Anterior cingulate cortex (tissue), 58 donors: ENCODE measurements at places on chromosomes 3 and 15.

- no peak for DNase-seq
Measured at GRCh38 chr3:195777975-195778374, 33.8 kb downstream of the MUC4 start.

GRCh38 chr15:64596701-64597476, 136.5 kb downstream of the ZNF609 start:
- peak; percentile 17 for DNase-seq

DNA sequence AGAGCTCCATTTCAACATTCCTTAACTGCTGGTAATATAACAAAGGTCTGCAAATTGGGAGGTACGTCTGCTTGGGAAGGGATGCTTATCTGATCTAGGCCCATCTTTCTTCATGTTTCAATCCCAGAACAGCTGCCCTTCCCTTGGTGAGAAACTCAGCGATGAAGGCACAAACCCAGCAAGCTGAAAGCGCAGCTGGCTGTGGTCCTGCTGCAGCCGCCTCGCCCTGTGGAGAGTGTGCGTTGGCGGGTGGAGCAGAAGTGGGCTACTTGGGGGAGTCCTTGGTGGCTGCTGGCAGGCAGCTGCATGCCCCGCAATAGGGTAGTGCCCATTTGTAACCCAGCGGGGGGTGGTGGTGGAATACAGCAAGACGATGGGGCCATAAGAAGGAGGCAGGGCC, 160.6 kb upstream of the WNT5A start:
- DNase-seq: no peak

DNA sequence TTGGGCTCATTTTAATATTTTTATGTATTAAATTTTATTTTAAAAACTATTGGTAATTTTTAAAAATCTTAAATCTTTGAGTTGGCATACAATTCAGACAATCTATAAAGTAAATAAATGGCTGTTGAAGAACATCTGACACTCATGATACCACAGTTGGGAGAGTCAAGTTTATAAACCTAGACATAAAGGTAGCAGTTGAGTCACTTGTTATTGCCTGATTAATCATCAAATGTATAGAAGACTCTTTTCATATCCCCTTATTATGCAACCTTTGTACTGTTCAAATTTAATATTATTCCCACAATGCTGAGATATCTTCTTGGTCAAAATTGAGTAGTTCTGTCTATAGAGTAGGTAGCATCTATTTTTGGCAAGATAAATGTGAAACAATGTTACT, 19.6 kb downstream of the PAQR9 start:
- no peak for DNase-seq

- DNase-seq: no peak
Measured at GRCh38 chr3:63383040-63383439, 104.9 kb downstream of the SYNPR start.
